ENCODE measurements at places on chromosomes 11 and 22. TPM values are rescaled to one million over a fixed set of nuclear protein-coding genes. Genes with fewer than 3 reads are reported as not detected.

The UPK2 gene
- total RNA-seq, result not detected

The SMIM35 gene
- total RNA-seq, result 0.40 TPM

The C1QTNF5 gene
- total RNA-seq, result not detected

The TMPRSS5 gene
- 1.1 TPM for total RNA-seq

DNA sequence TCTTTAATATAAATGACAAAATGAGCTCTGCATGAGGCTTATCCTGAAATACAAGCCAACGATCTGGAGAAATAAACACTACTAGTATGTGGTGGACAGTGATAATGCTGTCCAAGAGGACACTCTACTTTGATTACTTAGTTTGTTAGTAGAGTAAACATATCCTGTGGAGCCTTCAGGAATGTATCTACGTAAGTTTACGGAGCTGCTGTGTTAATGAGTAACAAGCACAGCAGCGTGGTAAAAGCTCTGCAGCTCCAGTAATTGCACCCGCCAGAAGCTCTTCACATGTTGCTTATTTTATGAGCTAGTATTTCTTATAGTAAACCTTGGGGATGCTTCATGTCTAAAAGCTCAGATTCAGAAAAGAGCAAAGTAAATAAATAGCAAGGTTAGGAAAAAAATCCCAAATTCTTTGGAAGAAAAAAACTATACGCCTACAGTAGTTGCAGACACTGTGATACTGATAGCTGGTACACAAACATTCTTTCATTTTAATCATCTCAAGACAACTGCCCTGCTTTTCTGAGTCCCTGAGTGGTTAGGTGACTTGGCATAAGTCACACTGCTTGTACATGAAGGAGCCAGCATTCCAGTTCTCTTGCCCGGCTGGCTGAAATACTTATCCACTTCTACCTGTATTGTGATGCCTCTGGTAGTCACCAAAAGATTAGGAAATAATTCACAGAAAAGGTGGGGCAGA is 32.7 kb upstream of the CCDC34 start:
- H3K4me1 ChIP-seq, result no peaks in the 10 kb centered on the region
- no peaks in the 10 kb centered on the region for H3K36me3 ChIP-seq
- H3K27ac ChIP-seq, result no peak overlapping the region
- DNase-seq, result no peak
- no peaks in the 10 kb centered on the region for H3K27me3 ChIP-seq
- no peak overlapping the region for H3K4me3 ChIP-seq

DNA sequence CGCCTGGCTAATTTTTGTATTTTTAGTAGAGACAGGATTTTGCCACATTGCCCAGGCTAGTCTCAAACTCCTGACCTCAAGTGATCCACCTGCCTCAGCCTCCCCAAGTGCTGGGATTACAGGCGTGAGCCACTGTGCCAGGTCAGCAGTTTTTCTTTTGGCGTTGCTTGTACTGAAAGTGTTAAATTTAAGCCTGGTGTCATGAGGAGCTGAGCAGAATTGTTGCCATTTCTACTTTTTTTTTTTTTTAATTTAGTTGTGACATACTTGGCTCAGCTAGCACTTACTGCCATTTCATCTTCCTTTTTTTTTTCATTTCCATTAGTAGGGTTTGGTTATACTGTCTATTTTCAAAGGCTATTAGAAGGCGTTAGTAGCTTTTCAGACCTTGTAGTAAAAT is 10.7 kb downstream of the TAB1 start:
- H3K4me3 ChIP-seq, result no peak overlapping the region
- no peak for DNase-seq
- H3K4me1 ChIP-seq, result peaks cover 68% of the 10 kb centered on the region
- H3K27ac ChIP-seq, result no peak overlapping the region

GRCh38 chr11:74870485-74870884 is 78.4 kb downstream of the XRRA1 start:
- H3K4me3 ChIP-seq, result no peak overlapping the region
- no peak for DNase-seq
- no peaks in the 10 kb centered on the region for H3K27me3 ChIP-seq
- H3K4me1 ChIP-seq, result no peaks in the 10 kb centered on the region

DNA sequence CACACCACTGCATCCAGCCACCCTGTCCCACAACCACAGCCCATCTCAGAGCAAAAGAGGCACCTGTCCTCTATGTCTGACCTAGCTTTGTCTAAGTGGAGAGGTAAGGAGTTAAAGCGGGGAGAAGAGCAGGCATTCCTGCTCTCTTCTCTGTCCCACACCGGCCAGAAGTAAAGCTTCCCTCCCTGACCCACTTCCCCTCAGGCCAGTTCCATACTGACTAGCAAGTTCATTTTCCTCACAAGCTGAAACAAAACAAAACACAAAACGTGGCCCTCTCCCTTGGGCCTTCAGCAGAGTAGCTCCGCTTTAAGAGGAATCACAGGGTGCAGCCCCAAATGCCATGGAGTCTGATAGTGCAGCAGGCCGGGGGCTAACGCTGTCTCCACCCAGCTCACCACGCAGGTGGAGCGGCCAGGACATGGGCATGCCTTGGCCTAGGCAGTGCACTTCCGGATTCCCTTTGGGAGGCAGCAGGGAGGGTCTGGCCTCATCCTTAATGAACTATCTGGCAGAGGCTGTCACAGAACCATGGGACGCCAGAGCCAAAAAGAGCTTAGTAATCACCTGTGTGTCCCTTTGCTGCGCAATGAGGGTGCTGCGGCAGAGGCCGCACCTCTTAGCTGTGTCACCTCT is 34.0 kb downstream of the FLI1 start:
- peaks cover 5% of the 10 kb centered on the region for H3K36me3 ChIP-seq
- H3K4me1 ChIP-seq, result peaks cover 97% of the 10 kb centered on the region
- no peak overlapping the region for H3K4me3 ChIP-seq
- H3K27me3 ChIP-seq, result no peaks in the 10 kb centered on the region
- DNase-seq, result no peak
- peak overlapping the region; percentile 39 for H3K27ac ChIP-seq

All from activated CD4-positive, alpha-beta memory T cell treated with anti-CD3 and anti-CD28 coated beads for 36 hours (primary cell).